Ascending aorta (tissue), 2 donors: ENCODE measurements at places on chromosomes 7 and 10. TPM values are rescaled to one million over a fixed set of nuclear protein-coding genes. Genes with fewer than 3 reads are reported as not detected.

- no peak for DNase-seq
These were observed 180.3 kb upstream of the GRB10 start for GRCh38 chr7:50962962-50963374.

Gene ACTA2
- total RNA-seq, result 5,316 TPM

DNA sequence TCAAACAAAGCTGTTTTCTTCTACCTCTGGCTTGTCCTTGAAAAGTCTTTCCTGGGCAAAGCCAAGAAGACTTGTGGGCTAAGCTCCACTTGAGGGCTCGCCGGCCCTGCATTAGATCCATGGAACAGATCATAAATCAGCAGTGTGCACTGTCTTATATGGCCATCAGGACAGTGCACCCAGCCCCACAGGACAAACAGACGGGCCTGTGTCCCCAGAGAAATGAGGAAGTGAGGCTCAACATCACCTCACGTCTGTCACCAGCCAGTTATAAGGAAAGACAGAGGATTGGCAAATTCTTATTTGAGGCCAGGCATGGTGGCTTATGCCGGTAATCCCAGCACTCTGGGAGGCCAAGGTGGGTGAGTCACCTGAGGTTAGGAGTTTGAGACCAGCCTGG, 12.3 kb upstream of the IFT22 start:
- DNase-seq, result no peak

Gene PLCE1
- 3.8 TPM for total RNA-seq

- no peak for DNase-seq
These were observed 8.7 kb downstream of the SLC18A2 start for GRCh38 chr10:117249493-117250093.

- no peak for DNase-seq
These were observed 9.7 kb downstream of the MDFIC start for GRCh38 chr7:114931656-114932011.

DNA sequence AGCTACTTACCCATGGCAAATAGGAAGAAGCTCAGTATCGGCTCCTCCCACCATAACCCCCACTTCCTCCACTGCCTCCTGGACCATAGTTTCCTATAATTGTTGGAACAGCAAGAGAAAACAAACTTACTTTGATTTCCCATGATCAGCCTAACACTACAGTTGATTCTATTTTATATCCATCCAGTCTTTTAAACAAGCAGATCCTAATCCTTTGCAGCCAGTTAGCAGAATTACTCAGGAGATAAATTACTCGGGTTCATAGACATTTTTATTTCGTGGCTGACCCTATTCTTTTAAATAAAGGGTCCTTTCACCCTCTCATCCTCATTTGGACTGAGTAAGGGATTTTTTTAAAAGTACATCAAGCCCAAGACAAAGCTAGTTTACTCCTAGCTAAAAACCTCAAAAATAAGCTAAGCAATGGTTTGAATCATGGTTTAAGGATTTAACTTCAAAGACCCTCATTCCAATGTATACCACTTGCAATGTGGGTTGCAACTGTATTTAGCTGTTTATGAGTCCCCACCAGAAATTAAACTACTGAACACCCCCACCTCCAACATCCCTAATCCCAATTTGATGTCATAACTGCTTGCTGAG, 8.0 kb downstream of the HNRNPA2B1 start:
- no peak for DNase-seq

DNA sequence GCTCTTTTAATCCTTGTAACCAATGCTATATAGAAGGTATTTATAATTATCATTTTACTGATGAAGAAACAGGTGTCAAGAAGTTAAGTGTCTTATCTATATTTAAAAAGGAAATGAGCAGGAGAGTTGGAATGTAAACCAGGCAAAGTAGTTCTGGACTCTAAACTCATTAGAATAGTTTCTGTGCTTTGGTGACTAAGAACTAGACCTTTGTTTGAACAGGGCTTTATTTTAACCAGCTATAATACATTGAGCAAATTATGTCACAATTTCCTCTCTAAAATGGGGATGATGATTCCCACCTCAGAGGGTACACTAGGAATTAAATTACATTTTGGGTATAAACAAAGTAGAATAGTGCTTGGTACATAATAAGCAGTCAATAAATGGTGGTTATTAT, 236.0 kb downstream of the MAGI2 start:
- no peak for DNase-seq

DNA sequence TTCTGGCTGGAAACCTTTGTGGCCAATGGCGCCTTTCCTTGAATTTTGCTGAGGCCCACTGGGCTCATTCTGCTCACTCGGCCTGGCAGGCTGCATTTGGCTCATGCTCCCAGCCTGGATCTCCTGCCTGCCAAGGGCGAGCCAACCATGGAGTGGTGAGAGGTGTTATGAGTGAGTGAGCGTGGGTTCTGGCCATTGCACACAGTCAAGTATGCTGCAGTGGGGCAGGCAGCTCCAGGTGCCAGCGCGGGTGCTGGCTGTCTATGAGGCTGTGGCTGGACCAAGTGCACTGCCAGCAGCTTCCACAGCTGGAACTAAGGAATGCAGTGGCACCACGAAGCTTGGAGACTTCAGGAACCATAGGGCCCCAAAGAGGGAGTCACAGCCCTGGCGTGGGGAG, 42.2 kb upstream of the TUBB8 start:
- no peak for DNase-seq

DNA sequence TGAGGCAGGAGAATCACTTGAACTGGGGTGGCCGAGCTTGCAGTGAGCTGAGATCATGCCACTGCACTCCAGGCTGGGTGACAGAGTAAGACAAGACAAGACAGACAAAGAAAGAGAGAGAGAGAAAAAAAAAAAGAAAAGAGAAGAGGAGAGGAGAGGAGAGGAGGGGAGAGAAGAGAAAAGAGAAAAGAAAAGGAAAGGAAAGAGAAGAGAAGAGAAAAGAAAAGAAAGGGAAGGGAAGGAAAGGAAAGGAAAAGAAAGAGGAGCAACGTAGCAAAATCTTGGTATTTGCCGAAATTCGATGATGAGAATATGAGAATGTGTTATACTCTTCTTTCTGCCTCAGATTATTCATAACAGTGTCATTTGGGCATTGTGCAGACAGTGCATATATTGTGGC, 101.2 kb upstream of the PFKP start:
- DNase-seq, result no peak

Gene EPDR1
- 144 TPM for total RNA-seq

Gene RSBN1L
- total RNA-seq, result 12.8 TPM

- DNase-seq, result no peak
These were observed 431.0 kb upstream of the GALNT17 start for GRCh38 chr7:70700941-70701425.
